ENCODE measurements at places on chromosomes 4 and X.
A peak's percentile ranks its signal among the peaks of the same experiment; 100 is the strongest.

DNA sequence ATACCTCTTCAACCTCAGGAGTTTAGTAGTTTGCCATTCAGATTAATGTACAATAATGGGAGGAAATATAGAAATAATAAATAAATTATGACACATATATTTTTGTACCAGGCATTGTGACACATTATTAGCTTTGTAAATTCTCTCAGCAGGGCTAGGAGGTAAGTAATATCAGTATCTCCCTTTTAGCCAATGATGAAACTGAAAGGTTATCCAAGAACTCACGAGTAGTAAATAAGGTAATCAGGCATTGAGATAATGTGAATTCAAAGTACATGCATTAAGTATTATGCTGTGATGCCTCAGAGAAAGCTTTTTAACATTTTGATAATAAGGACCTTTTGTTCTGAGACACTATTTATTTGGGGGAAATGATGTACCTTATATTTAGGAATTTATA is 5.3 kb upstream of the ARAP2 start:
- no peak for DNase-seq

DNA sequence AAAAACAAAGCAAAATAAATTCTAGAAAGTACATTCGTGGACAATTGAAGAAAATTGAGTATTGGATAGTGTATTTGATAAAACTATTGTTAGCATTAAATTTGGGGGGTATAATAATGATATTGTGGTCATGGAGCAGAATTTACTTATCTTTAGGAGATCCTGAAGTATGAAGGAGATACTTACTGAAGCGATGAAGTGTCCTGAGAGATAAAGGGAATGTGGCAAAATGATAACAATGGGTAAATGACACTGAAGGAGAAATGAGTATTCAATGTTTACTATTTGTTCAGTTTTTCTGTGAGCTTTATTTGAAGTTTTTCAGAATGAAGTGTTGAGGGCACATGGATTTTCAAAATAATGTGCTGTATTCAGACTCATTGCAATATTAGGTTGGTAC is 30.0 kb upstream of the BLTP1 start:
- DNase-seq: no peak

GRCh38 chr4:85039526-85039925 is 73.0 kb upstream of the WDFY3 start:
- peak; percentile 85 for DNase-seq

GRCh38 chrX:21993265-21993664 is 38.9 kb upstream of the PHEX start:
- no peak for DNase-seq

DNA sequence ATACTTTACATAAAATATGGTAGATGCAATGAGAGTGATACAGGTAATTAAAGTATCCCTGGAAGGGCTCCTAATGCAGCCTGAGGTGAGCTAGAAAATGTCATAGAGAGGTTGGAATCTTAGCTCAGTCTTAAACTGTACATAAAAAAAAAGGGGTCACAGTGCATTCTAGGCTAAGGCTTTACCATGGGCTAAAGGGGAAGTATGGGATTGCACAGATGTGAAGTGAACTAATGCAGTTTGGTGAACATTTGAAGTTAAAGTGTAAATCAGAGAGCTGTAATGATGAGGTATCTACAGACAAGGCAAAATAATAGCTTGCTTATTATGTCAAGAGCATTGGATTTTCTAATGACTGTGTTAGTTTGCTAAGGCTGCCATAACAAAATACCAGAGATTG is 405.9 kb downstream of the ADGRL3 start:
- no peak for DNase-seq

DNA sequence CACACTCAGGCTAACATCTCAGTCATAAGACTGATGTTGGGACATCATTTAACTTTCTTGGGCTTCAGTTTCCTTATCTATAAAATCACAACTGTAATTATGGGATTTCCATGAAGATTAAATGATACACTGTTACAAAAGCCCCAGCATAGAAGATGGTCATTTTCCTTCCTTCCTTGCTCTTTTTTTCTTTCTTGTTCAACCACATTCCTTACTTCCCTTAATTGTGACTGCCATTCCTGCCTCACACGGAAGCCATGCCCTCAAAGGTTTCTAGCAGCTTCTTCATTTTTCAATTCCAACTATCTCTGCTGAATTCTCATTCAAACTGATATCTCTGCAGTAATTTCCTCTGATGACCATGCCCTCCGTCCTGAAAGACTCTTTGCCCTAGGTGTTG is 311.8 kb downstream of the PPP3CA start:
- no peak for DNase-seq

DNA sequence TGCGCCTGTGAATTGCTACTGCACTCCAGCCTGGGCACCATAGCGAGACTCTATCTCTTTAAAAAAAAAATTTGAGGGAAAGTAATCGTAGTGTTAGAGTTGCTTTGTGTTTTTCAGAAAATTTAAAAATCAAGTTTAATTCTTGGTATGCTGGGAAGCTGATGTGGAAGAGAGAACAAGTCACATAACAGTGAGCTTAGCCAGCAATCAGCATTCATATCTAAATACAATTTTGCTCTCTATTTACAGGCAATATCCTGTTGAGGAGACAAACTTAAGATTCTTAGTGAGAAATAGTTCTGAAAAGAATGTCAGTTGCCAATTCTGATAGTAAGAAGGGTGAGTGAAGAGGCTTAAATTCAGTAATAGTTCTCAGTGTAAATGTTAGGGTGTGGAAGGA is 9.6 kb upstream of the NDUFC1 start:
- DNase-seq: no peak

DNA sequence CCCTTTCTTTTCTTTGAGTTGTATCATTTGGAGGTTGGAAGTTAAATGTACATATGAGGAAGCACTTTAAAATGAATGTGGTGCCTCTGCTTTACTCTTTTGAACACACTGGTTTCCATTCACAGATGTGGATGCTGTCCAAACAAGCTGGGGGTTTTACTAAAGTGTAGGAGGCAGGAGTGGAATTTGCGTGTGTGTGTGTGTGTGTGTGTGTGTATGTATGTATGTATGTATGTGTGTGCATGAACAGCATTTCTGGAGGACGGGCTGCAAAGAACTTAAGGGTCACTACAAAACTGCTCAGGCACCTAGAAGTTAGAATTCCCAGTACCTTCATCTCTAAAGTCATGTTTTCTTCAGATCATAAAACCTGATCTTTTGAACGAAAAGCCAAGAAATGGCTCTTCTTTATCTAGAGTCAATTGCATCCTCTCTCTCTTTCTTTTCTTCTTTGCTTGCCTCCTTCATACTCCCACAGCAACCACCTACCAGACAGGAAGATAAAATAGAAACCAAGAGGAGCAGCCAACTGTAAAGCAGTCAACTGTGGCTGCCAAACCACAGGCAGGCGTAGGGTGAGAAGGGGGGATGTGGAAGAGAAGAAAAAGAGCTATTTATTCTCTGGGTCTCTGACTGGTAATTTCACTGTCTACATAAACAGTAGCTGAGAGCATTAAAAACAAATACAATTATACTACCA is 177.0 kb upstream of the RASGEF1B start:
- no peak for DNase-seq

DNA sequence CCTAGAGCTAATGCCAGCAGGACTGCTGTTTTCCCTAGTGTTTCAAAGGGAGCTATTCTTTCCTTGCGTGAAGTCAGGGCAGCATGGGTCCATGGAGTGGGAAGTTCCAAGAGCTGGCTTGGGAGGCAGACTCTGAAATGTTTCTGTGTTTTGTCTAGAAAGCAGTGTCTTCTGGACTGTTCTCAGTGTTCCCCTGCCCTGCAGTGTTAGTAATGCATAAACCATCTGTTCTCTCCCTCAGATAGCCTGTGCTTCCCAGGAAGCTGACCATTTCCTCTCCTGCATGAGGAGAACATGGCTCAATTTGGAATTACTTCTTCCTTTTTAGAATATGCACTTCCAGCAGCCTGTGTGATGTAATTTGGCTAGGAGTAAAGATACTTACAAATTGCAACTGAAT is 116.7 kb upstream of the CXCL13 start:
- DNase-seq: peak; percentile 37

GRCh38 chrX:19554786-19555185 is 39.5 kb upstream of the MAP3K15 start:
- DNase-seq: peak; percentile 76

DNA sequence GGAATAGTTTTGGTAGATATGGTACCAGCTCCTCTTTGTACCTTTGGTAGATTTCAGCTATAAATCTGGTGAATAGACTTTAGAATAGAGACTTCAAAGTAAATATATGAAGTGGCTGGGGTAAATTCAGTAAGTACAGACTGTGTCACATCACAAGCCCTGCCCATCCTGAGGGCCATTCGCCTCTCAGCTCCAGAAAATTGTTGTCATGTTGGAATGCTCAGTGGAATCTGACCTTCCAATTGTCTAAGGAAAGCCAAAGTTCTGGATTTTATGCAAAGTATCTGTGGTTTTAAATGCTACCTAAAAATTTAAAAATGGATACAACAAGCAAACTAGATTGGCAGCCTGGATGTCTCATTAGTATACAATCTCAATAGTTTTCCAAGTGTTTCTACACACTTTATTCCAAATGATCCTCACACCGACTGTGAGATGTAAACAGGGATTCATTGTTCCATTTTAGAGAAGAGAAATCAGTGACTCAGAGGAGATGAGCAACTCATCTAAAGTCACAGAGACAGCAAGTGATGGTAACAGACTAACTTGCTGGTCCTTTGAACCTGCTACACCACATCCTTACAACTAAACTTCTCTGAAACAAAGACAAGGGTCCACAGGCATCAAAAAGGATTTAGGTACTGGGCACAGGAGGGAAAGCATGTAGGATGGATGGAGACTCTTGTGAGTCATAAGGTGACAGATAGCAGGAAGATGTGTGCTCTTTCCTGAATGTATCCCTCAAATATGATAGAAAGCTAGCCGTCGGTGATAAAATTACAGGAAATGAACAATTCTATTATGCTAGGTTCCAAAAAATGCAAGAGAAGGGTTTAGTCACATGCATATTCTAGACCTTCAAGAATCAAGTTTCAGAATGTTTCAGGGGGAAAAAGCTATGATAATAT is 127.3 kb downstream of the ATP10D start:
- no peak for DNase-seq

DNA sequence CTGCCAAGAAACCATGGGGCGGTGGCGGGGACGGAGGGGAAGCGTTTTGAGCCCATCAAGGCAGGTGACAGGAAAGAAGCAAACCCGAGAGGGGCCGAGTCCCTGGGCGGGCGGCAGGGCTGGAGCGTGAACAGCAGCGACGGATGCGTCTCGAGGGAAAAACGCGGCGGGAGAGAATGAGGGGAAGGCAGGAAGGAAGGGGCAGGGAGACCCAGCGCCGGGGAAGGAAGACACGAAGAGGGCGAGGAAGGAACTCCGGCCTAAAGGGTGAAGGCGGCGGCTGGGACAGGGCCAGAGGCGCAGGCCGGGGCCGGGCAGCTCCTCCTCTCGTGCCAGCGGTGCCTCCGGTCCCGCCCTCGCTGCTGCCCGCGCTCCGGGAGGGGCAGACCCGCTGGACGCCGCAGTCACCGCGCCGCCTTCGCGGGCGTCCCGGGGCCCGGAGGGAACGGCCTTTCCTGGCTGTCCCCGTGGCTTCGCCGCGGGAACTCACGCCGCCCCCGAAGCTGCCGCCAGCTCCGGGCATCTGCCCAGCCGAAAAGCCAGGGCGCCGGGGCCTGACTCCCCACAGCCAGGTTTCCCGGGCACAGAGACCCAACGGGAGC is 751 bp upstream of the RGS12 start:
- peak; percentile 75 for DNase-seq

DNA sequence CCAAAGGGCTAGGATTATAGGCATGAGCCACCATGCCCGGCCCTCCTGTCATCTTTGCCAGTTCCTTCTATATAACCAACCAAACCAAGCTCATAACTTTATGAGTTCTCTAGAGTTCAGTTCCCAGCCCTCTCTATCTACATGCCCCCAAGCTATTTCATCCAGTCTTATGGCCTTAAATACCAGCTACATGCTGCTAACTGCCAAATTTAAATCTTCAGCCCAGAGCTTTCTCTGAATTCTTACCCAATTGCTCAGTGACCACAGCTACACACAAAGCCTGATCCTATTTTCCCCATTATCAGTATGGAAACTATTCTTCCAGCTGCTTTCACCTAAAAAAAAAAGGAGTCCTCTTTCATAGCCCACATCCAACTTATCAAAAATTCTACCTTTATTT is 23.1 kb downstream of the TMEM184C start:
- peak; percentile 11 for DNase-seq

DNA sequence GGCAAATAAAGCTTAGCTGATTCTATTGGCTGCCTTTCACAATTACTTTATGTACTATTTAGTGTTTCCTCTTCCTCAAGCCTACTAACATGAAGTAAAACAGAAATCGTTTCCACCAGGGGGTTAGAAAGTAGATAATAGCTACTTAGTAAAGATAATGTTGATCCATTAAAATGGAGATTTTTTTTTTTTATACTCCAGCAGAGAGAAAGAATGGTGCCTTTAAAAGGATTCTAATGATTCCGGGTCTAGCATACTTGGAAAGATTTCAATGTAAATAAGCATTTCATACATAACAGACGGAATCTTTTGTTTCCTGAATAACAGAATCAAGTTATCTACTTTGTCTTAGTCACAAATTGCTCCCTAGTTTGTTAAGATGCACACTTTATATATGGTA is 37.1 kb downstream of the GK start:
- no peak for DNase-seq

GRCh38 chr4:151486168-151486567 is 77.2 kb downstream of the FHIP1A start:
- peak; percentile 52 for DNase-seq

- DNase-seq: no peak
Observed at GRCh38 chr4:14269824-14270223, 642.3 kb upstream of the BOD1L1 start.
